GF-D8 (cell line): ENCODE measurements at places on chromosomes 16 and 17.

DNA sequence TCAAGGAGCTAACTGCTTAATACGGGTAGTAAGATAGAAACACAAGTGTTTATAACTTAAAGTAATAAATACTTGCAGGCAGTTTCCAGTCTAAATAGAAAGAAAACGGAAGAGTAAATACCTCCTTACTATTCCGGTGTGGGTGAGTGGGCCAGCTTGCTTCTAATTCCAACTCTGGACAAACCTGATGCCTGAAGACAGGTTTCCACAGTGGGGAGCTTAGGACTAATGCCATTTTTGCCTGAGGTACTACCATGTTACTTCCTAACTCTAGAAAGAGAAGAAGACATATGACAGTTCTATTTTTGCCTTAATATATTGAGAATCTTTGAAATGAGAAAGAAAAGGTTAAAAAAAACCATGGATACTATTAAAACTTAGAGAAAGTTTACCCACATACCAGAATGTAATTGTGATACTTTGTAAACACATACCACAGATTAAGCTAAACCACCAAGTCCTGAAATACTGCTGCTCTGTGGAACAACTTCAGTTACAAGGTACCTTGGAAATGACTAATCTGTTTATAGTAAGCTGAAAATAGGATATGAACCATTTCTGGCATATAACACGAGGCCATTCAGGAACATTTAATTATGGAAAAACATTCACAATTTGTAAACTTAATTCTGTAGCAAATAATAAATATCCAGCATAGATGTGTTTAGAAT, 70.2 kb downstream of the ZZEF1 start:
- no peak for DNase-seq

- peak; percentile 96 for DNase-seq
Measured at GRCh38 chr16:21611556-21612384, 12.4 kb downstream of the METTL9 start.

- peak; percentile 79 for DNase-seq
Measured at GRCh38 chr17:75571197-75571884, 16.3 kb upstream of the MYO15B start.

DNA sequence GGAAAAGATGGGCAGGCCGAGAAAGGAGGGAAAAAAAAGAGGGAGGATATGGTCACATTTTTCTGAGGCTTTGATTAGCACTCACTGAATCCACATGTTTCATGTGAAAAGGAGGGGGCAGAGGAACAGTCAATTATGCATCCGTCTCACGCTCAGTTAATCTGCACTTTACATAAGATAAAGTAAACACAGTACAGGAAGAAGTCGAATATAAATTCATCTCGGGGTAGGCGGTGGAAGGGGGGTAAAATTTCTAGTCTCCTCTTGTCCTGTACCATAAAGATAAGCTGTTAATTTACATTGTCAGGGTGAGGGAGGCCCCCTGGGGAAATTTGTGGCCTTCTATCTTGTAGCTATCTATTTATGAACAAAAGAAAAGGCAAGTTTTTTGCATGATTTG, 73.1 kb upstream of the CES5A start:
- DNase-seq, result no peak

- DNase-seq, result peak; percentile 23
Measured at GRCh38 chr17:81049372-81049911, 14.5 kb downstream of the BAIAP2 start.

GRCh38 chr16:46894036-46894672, 10.0 kb downstream of the GPT2 start:
- no peak for DNase-seq

DNA sequence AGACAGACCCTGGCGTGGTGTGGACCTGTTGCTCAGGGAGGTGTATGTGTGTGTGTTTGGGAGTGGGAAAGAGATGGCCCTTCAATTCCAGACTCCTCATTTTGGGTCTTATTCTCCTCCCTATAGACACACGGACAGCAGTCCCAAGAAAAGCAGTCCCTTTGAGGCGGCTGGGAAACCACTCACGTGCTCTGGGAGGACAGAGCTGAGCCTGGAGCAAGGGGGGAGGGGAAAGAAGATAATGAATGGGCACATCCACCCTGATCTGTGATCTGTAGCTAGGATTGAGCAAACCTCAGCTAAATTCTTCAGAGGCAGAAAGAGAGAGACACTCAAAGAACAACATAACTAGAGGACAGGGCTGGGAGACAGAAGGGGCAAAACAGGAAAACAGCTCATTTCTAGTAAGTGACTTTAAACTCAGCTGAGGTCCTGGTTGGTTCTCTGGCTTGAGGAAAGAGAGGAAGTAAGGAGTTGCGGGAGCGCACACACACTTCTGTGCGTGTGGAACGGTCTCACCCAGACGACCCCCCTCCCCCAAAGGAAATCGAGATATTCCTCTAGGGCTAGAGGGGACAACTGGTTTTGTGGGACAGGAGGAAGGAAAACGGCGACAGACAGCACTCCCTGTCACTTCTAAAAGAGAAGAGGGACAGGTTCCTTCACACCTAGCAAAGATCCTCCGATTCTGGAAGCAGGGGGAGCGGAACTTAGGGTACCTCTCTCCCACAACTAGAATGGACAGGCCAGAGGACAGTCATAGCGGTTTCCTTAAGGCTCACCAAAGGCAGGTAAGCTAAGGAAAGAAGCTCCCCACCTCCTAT, 658 bp downstream of the RAB5C start:
- peak; percentile 31 for DNase-seq

- DNase-seq, result no peak
Measured at GRCh38 chr16:12449795-12450194, 353.9 kb downstream of the CPPED1 start.

DNA sequence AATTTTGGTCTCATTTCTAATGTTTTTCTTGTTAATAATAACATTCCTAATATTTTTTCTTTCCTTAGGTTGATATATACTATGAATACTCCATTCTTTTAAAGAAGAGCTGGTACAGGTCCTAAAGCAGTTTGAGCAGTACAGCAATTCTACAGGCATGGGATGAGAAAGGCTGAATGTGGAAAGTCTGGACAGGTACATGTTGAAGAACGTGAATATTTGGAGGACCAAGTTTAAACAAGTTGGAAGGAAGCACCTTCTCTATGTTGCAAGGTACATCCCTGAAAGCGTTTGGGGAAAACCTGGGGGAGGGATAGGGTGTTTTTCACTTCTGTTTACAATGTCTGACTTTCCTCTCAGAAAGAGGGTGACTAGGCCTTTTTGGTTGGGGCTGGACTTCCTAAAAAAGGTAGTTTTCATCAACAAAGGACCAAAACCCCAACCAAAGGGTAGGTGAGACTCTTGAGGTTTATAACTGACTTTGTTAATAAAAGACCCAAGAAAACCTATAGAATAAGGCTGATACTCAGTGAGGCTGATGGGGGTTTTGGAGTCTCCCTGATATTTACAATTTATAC, 95.9 kb upstream of the AXIN2 start:
- DNase-seq, result no peak

GRCh38 chr17:10563991-10564660, 14.7 kb upstream of the MYH2 start:
- no peak for DNase-seq

DNA sequence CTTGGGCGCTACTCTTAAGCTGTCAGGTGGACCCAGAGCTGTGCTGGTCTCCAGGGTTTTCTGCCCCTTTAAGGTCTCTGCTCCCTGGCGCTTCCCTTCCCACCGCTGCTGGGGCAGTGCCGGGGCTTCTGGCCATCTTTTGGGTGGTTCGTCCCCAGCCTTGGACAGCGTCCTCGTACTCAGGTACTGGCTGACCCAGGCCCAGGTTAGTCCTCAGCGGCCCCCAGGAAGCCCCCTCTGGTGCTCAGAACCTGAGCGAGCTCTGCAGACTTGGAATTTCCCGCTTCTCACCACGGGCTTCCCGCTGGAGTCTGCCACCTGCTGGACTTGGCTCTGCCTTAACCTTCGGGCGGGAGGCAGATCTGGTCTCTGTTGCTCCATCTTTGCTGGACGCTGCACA, 94.1 kb upstream of the ZNF750 start:
- DNase-seq, result no peak
